Peyer's patch (tissue), 4 donors: ENCODE measurements at places on chromosomes 1 and 21. TPM values are rescaled to one million over a fixed set of nuclear protein-coding genes. Genes with fewer than 3 reads are reported as not detected.
A peak's percentile ranks its signal among the peaks of the same experiment; 100 is the strongest.

DNA sequence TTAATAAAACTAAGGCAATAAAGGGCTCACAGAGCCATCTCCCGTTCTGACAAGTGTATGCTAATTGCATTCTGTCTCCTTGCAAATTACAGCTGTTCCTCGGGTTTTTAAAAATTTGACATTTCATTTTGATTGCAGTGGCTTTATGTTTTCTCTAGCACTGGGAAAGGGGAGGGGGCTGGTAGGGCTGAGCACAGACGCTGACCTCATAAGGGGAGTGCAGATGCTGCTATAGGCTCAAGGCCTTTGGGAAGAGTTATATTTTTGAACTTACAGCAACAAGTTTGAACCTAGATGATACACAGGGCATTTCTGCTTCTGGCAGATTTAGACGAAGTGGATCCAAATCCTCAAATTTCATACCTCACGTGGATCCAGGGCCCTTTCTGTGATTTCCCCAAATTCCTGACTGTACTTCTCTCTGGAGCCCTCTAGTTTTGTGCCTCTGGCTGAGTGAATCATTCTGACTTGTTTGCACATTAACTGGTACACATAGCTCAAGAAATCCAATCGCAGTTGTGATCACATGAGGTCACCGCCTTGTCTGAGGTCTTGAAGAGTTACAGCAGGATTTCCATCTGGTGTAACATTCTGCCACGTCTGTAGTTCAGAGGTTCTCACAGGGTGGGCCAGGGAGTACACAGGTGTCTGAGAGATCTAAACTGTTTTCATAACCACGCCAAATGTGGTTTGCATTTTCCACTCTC is 230.3 kb downstream of the C1orf94 start:
- DNase-seq, result no peak

GRCh38 chr1:228204958-228205357 is 2.9 kb upstream of the OBSCN start:
- DNase-seq, result no peak

- DNase-seq, result no peak
These were observed at the start of gene SLC35F3 for GRCh38 chr1:233904633-233905415. Gene SLC35F3 (plus strand): TSS chr1:233904676.

DNA sequence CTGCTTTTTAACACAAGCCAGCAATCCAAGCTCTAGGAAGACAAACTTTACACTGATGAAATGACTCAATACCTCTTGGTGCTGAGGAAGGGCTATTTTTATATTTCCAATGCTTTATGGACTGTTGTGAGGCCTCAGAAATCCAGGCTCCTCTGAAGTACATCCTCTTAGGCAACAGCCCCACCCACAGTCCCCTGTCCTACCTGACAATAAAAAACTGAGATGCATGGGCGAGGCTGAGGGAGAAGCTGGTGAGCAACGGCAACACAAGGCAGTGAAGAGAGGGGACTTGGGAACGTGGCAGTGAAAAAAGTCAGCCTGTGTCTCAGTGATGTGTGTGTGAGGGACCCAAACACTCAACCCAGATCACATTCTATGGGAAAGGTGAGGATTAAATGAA is 10.1 kb upstream of the CPT2 start:
- no peak for DNase-seq

DNA sequence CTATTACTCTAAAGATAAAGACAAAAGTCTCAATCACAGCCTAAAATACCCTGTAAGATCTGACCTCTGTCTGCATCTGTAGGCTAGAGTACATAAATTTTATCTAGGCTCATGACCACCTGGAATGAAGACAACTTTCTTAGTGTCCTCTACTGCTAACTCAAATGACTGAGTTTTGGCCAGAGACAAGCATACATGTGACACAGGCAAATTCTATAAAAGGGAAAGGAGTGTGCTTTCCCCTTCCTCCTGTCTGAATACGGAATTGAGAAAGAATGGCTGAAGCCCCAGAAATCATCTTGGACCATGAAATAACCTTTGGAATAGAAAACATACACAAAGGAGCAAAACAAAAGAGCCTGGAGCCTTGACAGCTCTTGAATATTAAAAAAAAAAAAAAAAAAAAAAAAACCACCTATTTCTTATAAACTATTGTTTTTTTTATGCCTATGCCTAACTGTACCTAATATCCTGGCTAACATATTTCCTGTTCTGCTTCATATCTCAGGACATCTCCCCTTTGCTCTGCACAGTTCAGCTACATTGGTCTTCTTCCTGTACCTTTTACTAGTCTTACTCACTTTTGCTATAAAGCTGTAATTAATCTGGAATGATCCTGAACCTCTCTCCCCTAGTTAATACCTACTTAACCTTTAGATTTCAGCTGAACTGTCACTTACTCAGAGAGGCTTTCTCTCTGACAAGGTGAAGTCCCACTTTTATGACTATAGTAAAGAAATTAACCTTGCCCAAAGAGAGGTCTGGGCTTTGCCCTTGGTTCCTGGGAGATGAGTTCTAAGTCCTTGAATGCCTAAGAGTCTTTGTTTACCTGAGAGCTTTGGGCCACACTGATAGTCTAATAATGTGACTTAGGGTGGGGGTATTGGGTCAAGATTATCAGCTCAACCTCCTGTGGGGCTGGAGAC is 16.1 kb downstream of the UCHL5 start:
- no peak for DNase-seq

UTS2 gene
- total RNA-seq, result not detected

- no peak for DNase-seq
These were observed 67.1 kb downstream of the FAAP20 start for GRCh38 chr1:2127187-2128145.

MYBPHL gene
- not detected for total RNA-seq

- DNase-seq, result no peak
These were observed 21.1 kb downstream of the CACNA1E start for GRCh38 chr1:181504399-181504842.

DNA sequence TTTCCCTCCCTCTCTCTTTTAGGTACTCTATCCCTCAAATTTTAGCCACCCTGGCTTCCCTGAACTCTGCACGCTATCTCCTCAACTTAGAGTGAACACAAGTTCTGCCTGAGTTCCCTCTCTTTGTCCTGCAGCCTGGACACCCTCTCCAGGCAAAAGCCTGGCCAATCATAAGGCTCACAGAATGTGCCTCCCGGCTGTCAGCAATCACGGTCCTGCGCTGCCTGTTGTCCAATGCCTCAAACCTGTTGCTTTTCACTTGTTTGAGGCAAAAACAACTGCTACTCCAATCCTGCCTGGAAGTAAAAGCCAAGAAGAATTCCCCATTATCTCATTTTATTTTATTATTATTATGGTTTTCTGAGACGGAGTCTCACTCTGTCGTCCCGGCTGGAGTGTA is 66.1 kb downstream of the LGR6 start:
- DNase-seq, result peak; percentile 5

DNA sequence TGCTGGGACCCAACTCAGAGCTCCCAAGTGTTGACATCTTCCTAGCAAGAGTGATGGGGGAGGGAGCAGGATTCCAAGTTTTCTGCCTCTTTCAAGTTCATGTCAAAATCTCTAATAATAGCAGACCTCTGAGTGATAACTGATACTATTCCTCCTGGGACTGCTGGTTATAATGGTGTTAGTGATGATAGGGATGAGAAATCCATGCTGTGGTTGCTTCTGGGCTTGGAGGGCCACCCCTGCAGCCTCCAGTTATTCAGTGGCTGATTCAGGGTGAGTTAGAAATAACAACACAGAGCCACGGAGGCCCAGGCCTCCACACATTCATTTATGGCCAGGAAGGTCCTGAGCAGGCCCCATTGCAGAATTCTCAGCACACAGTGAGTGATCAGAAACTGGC is 40.6 kb upstream of the ARTN start:
- no peak for DNase-seq

GRCh38 chr1:219174460-219175211 is 958 bp downstream of the LYPLAL1 start:
- no peak for DNase-seq

PLA2G5 gene
- 5.0 TPM for total RNA-seq

DNA sequence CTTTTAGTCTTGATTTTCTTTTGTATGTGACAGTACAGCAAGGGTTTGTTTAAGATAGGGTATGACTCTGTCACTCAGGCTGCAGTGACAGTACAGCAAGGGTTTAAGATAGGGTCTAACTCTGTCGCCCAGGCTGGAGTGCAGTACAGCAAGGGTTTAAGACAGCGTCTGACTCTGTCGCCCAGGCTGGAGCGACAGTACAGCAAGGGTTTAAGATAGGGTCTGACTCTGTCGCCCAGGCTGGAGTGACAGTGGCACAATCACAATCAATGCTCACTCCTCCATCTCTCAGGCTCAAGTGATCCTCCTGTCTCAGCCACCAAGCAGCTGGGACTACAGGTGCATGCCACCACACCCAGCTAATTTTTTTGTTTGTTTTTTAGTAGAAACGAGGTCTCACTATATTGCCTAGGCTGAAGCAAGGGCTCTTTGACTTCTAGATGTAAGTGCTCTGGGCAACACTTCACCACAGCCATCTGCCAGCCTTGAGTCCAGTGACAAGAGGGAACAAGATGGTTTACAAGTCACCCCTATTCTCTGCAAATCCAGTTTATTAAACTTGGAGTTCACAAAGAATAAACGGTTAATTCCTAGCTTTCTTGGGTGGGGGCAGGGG is 965 bp upstream of the SH2D5 start:
- no peak for DNase-seq

TP73 gene
- not detected for total RNA-seq

DNA sequence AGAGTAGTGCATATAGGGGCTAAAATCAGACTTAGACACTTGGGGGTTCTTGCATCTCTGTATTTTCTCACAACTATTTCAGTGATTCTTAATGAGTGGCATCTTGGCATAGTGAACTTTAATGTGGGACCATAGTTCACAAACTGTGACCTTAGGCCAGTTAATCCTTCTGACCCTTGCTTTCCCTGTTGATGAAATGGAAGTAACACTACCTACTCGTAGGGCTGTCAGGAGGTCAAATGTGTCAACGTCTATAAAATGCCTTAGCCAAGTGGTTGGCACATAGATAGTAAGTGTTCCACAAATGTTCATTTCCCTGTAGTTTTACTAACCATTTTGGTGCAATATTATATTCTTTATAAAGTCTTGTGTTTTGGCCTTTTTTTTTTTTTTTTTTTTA is 49.4 kb downstream of the DYRK1A start:
- no peak for DNase-seq

S100A10 gene
- total RNA-seq, result 201 TPM

TENT5C gene
- 13.5 TPM for total RNA-seq

GRCh38 chr1:230568676-230569075 is 73.6 kb upstream of the COG2 start:
- no peak for DNase-seq

- DNase-seq, result peak; percentile 56
These were observed 41.7 kb downstream of the PRKCZ start for GRCh38 chr1:2091611-2092604.

ACTL8 gene
- total RNA-seq, result not detected

DNA sequence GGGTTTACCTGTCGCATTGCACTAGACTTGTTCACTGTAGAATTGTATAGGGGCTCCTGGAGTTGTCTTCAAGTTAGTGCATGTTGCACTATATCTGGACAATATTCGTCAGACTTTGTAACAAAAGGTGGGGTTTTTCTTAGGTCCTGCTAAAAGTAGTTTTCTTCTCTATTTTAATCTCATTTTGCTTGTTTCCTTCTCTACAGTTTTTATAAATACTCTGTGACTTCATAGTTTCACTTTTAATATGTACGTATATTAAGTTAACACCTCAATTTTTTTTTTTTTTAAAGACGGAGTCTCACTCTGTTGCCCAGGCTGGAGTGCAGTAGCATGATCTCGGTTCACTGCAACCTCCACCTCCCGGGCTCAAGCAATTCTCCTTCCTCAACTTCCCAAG is 26.5 kb upstream of the MRPS6 start:
- DNase-seq, result no peak

GRCh38 chr1:230629511-230629910 is 12.8 kb upstream of the COG2 start:
- DNase-seq, result no peak

TMEM61 gene
- 6.6 TPM for total RNA-seq

GRCh38 chr1:32772281-32773017 is 44.7 kb downstream of the YARS1 start:
- no peak for DNase-seq

- DNase-seq, result no peak
These were observed 42.5 kb downstream of the CNST start for GRCh38 chr1:246608616-246609376.

DNA sequence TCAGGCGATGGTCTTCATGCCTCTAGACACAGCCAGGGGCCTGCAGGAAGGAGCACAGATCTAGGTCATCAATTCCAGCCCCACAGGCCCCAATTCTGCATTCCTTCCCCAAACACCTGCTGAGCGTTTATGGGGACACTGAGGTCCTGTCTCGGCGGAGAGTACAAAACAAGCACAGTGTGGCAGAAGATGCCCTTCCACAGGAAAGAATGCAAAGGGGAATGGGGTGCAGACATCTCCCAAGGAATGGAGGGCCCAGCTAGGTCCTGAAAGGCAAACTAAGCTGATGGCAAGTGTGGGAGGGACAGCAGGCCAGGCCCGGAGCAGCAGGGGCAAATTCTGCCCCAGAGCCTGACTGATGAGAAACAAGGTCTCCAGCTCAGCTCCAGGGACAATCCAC is 3.5 kb upstream of the S100A8 start:
- DNase-seq, result no peak

GRCh38 chr1:244778344-244778743 is 57.1 kb upstream of the COX20 start:
- no peak for DNase-seq

- DNase-seq, result no peak
These were observed 47.5 kb downstream of the ROR1 start for GRCh38 chr1:63821091-63822005.

DNA sequence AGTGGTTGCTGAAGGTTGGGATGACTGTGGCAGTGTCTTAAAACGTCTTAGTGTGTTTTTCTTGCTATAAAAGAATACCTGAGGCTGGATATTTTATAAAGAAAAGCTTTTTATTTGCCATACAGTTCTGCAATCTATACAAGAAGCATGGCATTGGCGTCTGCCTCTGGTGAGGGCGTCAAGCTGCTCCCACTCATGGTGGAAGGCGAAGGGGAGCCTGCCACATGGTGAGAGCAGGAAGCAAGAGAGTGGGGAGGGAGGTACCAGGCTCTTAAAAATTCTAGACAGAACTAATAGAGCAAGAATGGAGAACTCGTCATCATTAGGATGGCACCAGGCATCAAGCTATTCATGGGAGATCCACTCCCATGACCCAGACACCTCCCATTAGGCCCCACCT is 140.5 kb downstream of the CACNA1E start:
- DNase-seq, result no peak

OR10Z1 gene
- total RNA-seq, result not detected
